ENCODE measurements at places on chromosomes 2 and 18. TPM values are rescaled to one million over a fixed set of nuclear protein-coding genes. Genes with fewer than 3 reads are reported as not detected.

Gene FKBP1B
- 151 TPM for polyA plus RNA-seq

Gene IL37
- polyA plus RNA-seq, result 0.18 TPM

Gene C2orf81
- polyA plus RNA-seq, result 2.4 TPM

Gene GPR45
- polyA plus RNA-seq, result not detected

Gene SLC14A1
- 0.18 TPM for polyA plus RNA-seq

Gene PPP4R3B
- 8.5 TPM for polyA plus RNA-seq

Gene LYPD6B
- 2.5 TPM for polyA plus RNA-seq

Gene UPP2
- not detected for polyA plus RNA-seq

Gene FRZB
- 4.4 TPM for polyA plus RNA-seq

All from H1 (cell line).